Activated naive CD8-positive, alpha-beta T cell treated with anti-CD3 and anti-CD28 coated beads, Interleukin-2, amount 50 U/mL, for 24 hours (primary cell): ENCODE measurements at places on chromosomes 4 and X.

GRCh38 chr4:145937971-145938611 is 532 bp downstream of the ZNF827 start:
- peak; percentile 35 for DNase-seq

DNA sequence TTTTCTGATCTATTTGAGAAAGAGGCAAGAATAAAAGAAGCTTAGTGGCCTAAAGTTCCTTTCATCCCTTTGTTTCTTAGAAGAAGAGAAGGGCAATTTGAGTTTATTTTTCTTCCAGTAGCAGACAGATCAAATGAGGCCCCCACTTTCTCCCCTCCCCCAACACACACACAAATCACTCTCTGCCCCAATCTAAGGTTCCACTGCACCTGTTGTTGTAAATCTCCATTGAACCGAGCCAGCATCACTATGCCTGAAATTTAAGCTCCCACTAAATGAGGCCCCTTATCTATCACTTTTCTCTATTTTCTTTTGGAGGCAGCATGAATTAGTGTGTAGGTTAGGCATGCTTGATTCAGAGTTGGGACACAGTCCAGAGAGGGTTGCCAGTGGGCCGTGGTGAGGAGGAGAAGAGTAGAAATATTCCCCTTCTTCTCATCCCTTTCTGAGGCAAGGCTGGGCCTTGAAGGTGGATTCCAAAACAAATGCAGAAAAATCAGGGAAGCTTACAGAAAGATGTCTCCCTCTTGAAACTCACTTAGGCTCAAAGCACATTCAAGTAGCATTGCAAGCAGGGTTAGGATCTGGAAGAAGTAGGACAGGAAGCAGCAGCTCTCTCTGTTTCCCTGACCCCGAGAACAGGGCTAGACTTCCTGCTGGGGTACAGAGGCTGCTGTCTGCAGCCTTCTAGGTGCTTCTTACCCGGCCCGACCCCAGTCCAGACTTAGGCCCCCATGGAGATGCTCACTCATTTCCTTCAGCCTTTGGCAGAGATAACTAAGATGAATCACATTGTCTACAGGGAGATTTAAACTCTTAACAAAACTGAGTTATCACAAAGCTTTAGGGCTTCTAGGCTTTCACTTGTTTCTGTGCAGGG is 70.7 kb downstream of the RASL11B start:
- no peak for DNase-seq

DNA sequence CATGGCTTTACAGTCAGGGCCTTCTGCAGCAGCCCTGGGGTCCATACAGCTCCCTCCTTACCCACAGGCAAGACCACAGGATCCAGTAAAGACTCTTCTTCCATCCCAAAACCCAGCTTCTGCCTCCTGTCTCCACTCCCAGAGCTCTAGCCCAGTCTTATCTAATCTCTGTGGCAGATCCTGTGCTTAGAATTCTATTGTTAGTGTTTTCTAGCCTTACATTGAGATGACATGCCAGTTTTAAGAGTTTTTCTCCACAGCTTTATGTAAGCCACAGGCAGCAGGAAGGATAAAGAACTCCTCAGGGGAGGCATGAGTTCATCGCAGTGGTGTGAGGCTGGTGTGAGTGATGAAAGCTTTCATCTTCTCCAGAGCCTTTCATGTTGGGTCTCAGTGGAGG is 129.1 kb downstream of the RCHY1 start:
- no peak for DNase-seq

DNA sequence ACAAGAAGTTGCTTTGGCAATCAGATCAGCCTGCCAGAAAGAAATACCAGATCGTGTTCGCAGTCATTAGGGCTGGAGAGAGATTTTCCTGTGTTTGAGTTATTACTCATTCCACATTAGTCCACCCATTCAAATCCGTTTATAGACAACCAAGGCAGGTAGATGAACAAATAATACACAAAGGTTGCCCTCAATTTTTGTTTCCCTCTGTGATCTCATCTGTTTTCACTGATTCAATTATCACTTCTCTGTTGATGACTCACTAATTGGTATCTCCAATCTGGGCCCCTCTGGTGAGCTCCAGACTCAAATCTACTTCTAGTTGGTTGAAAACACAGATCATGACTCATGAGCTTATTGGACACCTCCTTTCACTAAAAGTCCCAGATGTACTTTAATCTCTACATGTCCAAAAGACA is 54.5 kb downstream of the CHM start:
- DNase-seq = no peak

DNA sequence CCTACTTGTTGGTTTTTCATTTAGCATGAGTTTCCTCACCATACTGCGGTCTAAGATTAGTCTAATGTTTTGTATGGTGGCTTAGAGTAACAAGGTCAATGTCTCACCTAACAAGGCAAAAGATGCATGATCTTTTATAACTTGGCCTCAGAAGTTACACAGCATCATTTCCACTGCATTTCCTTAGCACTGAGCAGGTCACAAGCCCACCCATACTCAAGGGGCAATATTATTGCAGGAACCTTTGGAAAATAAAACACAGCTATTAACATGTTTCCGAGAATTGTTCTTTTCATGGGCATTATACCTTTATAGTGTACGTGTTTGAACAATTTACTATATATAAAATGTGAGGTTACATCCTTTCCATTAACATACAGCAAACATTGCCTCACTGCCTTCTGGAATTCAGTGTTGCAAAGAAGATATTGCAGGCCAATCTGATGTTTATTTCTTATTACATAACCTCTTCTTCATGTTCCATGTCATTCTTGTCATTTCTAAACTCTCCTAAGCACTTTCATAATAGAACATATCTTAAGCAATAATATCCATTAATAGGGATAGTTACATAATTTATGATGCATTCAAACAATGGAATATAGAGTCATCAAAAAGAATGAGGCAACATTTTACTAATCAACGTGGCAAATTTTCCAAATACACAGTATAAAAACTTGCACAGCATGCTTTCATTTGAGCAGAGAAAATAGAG is 153.8 kb downstream of the AREG start:
- DNase-seq = no peak

GRCh38 chr4:127809173-127809800 is 27.2 kb downstream of the HSPA4L start:
- no peak for DNase-seq

DNA sequence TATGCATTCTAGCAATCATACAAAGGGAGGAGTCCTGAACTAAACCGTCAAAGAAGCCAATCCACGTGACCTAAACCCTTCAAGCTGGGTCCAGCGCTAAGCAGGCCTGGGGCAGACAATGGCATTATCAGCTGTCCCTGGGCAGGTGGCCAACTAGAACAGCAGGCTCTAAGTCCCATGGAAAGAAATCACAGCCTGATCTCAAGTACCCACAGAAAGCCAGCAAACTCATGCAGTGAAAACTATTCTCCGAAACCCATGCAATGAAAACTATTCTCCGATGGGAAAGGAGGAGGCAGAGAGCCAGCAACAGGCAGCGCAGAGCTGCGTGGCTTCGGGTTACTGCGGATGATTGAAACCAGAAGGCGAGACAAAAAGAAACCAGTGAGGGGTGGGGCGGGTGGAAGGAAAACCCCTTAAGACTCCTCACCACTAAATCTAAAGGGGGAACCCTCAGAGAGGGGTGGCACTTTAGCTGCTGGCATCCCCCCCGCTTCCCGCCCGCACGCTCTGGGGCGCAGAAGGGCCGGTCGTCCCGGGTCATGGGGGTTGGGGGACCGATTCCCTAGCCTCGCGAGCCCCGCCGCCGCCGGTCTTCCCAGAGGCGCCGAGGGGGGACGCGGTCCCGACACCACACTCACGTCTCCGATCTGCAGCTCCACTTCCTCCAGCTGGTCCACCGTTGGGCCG is 567 bp downstream of the C4orf46 start:
- DNase-seq = peak; percentile 63

DNA sequence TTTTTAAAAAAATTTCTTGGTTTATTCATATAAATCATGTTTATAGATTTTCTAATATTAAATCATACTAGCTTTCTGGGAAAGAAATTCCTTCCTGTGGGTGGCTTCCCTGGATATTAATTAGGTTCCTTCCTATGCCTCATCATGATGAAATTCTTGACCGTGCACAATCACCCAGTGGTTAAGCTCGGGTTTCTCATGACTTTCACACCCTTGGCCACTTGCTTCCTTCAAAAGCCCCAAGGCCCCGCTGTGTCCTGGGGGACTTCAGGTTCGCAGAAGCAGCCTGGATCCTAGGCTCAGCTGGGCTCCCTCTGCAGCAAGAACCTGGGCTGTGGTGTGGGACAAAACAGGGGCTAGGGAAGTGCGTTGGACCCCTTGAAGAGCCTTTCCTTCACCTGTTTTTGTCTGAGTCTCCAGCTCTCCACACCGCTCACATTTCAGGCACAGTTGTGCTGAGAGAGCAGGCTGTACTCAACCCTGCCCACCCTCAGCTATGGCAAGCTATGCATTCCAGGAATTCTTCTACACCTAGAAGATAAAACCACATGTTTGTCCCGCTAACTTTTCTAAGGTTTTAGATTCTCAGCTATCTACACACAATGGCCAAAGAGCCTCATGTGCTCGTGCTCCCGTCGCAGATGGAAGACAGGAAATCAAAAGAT is 48.9 kb upstream of the TMSB15B start:
- DNase-seq = no peak

GRCh38 chr4:115688961-115689360 is 575.5 kb upstream of the NDST4 start:
- DNase-seq = no peak

- DNase-seq = no peak
Observed at GRCh38 chr4:137378821-137379220, 153.5 kb downstream of the PCDH18 start.

DNA sequence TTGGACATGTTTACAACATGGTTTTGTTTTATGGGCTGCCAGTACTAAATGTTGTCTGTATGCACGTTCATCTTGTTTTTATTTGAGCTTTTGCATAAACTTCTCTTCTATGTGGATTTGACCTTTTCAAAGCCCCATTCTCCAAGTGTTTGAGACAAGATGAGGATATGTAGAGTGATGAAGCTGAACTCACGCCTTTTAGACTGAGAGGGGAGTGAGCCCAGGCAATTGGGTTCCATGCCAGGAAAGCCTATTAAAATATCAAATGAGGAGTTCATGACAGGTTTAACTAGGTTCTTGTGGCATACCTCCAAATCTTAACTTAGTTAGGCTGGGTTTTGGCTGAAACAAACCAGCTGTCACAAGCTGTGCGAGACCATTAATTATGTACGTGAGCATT is 170.4 kb upstream of the LDB2 start:
- no peak for DNase-seq

DNA sequence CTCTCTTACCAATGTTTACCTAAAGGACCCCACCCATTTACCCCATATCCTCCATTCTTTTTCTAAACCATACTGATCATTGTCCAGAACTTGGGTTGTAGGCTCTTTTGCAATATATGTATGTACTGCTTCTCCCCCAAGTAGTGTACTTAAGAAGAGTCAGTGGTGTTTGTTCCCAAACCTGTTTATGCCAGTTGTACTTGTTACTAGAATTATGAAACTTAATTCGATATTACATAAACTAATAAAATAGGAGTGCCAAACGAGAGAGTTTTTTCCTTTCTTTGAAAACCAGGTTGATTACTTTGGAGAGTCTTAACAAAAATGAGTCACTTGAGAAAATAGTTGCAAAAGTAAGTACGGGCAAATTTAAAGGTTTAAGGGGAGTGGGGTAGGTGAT is 96.3 kb downstream of the GEMIN8 start:
- no peak for DNase-seq

- no peak for DNase-seq
Observed at GRCh38 chr4:79850626-79851025, 222.4 kb downstream of the ANTXR2 start.

DNA sequence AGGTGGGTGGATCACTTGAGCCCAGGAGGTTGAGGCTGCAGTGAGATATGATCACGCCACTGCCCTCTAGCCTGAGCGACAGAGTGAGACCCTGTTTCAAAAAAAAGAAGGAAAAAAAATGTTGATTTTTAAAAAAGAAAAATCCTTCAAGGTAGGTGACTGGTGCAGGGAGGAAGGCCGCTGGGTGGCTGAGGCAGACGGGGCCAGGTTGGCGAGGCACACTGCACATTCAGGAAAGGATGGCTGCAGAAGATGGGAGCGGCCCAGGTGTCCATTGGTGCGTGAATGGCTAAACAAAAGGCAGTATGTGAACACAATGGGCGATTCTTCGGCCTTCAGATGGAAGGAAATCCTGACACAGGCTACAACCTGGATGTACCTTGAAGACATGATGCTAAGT is 30.4 kb downstream of the DCTD start:
- DNase-seq = no peak

GRCh38 chr4:176788248-176788647 is 4.5 kb downstream of the VEGFC start:
- no peak for DNase-seq

GRCh38 chr4:147057611-147058190 is 112.0 kb upstream of the TTC29 start:
- DNase-seq = no peak

GRCh38 chrX:132618810-132619209 is 130.0 kb upstream of the MBNL3 start:
- no peak for DNase-seq

DNA sequence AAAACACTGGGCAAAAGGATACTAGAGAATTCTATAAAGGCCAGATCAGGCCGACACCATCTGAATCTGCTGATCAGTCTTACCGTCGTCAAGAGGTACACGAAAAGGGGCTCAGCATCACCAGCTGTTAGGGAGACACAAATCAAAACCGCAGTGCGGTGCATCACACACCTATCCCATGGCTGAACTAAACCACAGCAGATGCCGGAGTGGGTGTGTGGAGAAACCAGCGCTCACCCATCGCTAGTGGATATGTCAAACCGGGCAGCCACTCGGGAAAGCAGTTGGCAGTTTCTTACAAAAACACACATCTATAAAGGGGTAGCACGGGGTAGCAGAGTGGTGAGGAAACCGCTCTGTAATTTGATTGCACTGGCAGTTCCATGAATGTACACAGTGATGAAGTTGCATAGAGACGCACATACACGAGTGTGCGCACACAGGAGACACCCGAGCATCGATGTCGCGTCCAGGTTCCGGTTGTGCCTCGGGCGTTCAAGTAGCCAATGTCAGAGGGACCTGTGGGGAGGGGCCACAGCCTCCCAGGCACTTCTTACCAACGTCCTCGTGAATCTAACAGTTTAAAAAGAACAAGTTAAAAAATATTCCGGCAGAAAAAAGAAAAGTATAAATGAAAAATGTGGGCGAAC is 23.1 kb upstream of the CCNQ start:
- DNase-seq = no peak

GRCh38 chrX:17986440-17986839 is 125.3 kb upstream of the RAI2 start:
- DNase-seq = no peak

DNA sequence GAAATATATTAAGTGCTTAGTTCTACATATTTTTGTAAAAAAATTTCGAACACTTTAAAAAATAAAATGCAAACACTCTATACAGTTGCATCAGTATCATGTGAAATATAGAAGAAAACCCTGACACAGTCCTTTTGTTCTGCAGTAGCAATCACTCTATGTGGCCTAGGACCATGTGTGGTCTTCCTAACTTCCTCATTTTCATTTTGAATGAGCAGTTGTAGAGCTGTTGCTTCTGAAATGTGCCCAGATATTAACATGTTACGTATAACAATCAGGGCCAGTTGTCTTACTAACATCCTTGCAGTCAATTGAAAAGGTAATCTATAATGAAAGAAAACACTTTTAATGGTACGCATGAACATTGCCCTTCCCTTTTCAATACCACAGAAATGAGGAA is 107.9 kb downstream of the ZNF827 start:
- DNase-seq = no peak

GRCh38 chrX:47523297-47523696 is 37.7 kb upstream of the ARAF start:
- peak; percentile 87 for DNase-seq

GRCh38 chrX:154827194-154828015 is 7.1 kb downstream of the SMIM9 start:
- DNase-seq = no peak
